Left renal pelvis (tissue), 4 donors: ENCODE measurements at places on chromosomes 2 and 18. TPM values are rescaled to one million over a fixed set of nuclear protein-coding genes. Genes with fewer than 3 reads are reported as not detected.

SAG gene
- polyA plus RNA-seq: 0.06 TPM

HRH4 gene
- 0.06 TPM for polyA plus RNA-seq

- DNase-seq: no peak
Measured at GRCh38 chr2:218367415-218368149, 10.9 kb downstream of the CATIP start.

GRCh38 chr2:119387381-119388129, 20.8 kb downstream of the DBI start:
- DNase-seq: peak; percentile 42

DNA sequence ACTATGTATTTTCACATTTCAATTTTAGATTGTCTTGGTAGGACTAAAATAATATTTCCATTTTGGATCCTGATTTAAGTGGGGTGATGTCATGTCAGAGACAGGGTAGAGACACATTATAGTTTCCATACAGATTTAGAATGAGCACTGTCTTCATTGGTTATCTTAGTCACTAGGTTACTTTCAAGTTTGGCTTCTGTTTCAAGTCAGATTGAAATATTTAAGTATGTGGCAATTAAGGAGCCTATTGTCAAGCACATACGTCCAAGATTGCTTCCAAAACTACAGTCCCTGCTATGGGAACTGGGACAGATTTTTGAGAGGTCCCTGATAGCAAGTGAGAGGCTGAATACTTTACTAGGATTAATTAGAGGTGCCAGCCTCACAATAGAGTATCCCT, 89.2 kb upstream of the FAM117B start:
- no peak for DNase-seq

NR4A2 gene
- polyA plus RNA-seq: 0.58 TPM

KCNG2 gene
- polyA plus RNA-seq: 0.38 TPM

- DNase-seq: no peak
Measured at GRCh38 chr2:88764850-88765153, 73.3 kb downstream of the RPIA start.

DNA sequence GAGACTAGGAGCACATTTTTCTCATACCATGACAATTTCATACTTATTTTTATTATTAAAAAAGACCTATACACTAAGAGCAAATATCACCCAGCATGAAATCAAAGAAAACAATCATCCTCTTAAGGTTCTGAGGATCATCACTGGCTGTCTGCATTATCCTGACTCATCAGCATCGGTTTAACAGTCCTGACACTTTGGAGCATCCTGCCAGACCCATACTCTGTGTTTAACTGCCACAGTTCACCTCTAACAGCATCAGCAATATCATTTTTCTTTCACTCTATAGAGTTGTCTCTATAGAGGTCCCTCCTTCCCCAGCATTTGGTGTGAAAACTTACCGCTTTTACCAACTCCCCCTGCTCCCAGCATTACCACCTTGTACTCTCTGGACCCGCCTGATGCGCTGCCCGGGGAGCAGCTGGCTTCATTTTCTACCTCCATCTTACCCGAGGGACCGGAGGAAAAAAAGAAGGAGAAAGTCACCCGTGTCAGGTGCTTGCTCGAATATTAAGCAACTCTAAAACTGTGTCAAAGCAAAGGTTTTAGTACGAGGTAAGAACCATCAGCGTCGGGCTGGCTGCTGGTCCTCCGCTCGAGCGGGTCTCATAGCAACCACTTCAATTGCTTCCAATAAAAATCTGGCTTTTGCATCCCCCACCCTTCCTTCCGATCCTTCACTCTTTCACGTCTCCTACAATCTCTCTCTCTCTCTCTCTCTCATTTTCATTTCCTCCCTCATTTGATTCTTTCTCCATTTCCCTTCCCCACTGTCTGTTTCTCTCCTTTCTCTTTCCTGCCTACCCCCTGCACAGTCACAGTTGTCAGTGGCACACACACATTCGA, at the start of gene RIT2:
TSS of gene RIT2 (minus strand) at position 610 of the 846 bp plus-strand sequence.
- DNase-seq: no peak

DNA sequence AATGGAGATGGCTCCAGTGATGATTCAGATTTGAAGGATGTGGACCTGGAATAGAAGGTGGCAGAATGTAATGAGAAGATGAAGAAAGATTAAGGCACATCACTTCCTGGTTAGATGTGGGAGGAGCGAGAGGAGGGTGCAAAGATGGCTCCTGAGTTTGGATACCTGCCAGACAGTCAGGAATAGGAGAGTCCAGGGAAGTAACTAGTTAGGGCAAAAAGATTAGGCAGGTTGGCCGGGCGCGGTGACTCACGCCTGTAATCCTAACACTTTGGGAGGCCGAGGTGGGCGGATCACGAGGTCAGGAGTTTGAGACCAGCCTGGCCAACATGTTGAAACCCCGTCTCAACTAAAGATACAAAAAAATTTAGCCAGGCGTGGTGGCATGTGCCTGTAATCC, 5.6 kb downstream of the C2orf74 start:
- no peak for DNase-seq

DNA sequence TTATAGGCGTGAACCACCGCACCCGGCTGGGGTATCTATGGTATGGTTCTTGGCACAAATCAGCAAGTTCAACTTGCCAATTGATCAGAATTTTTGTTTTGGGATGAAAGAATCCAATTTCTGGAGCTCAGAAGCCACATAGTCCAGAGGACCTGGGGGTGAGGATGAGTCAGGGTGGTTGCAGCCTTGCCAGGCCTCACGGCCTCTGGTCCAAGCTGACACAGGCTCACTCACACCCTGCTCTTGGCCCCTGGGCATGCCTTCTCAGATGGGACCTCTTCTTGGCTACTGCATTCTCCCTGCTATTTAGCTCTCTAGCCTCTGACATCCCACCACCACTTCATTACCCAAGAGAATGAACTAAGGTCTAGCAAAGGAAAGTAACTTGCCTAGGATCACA, 16.3 kb downstream of the CAPG start:
- DNase-seq: no peak

DNA sequence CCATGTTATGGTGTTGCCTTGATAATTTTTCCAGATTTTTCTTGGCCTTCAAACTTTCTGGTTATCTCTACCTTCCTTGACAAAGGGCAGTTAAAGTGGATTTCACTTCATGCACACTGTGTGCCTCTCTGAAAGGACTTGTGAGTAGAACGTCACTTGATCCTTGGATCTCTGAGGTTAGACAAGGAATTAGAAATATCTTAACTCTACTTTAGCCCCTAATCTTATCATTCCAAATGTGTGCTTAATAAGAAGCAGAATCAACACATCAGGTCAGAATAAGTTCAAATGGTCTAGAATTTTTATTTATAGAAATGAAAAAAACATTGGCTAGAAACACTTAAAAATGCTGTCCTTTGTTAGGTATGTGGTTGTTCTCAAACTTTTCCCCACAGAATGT, 205.7 kb downstream of the TPGS2 start:
- no peak for DNase-seq

DNAJC5G gene
- 0.53 TPM for polyA plus RNA-seq

INPP5D gene
- 7.5 TPM for polyA plus RNA-seq

DNA sequence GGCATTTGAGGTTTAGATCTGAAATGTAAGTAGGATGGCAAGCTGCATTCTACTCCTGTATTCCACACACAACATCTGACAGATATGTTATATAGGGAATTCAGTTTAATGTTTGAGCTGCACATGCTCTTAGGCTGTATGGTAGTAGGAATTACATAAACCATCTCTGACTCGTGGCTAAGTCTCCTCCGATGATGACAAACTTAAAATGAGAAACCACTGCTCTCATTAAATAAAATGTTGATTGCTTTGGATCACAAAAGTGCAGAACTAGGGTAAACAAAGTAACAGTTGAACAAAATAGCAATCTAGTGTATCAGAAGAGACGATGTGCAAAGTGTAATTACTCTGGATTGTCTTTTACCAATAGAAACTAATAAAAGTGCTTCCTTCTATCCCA, 50.1 kb upstream of the WDR75 start:
- DNase-seq: no peak

- DNase-seq: no peak
Measured at GRCh38 chr2:134491022-134491421, 227.8 kb downstream of the TMEM163 start.

- no peak for DNase-seq
Measured at GRCh38 chr2:138209009-138209408, 244.7 kb downstream of the HNMT start.

GPR75 gene
- polyA plus RNA-seq: 1.8 TPM

DNA sequence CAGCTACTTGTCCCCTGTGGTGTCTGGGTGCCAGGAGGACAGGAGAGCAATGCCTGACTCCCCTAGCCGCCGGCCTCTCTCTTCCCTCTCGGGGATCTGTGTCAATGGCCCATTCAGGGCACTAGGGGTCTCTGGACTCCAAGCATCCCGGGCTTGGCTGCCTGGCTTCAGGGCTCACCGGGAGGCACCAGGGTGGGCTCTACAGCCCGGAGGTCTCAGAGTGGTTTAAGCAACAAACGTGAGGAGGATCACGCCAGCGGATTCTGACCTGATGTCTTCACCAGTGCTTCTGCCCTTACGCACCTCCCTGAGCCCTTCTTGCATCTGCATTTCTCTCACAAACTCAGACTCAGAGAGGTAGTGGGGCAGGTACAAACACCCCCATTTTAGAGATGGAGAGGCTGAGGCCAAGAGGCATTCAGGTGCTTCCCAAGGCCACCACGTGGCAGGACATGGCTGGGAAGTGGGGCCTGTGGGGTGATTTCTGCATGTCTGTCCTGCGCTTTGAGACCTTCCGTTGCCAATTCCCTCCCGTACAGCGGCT, 243.0 kb downstream of the CELF4 start:
- no peak for DNase-seq

GRCh38 chr2:67516899-67517530, 119.9 kb downstream of the ETAA1 start:
- no peak for DNase-seq

- no peak for DNase-seq
Measured at GRCh38 chr2:43605079-43605655, 9.3 kb upstream of the THADA start.

- no peak for DNase-seq
Measured at GRCh38 chr18:75656035-75656434, 228.5 kb upstream of the SMIM21 start.

DSG4 gene
- not detected for polyA plus RNA-seq

DNA sequence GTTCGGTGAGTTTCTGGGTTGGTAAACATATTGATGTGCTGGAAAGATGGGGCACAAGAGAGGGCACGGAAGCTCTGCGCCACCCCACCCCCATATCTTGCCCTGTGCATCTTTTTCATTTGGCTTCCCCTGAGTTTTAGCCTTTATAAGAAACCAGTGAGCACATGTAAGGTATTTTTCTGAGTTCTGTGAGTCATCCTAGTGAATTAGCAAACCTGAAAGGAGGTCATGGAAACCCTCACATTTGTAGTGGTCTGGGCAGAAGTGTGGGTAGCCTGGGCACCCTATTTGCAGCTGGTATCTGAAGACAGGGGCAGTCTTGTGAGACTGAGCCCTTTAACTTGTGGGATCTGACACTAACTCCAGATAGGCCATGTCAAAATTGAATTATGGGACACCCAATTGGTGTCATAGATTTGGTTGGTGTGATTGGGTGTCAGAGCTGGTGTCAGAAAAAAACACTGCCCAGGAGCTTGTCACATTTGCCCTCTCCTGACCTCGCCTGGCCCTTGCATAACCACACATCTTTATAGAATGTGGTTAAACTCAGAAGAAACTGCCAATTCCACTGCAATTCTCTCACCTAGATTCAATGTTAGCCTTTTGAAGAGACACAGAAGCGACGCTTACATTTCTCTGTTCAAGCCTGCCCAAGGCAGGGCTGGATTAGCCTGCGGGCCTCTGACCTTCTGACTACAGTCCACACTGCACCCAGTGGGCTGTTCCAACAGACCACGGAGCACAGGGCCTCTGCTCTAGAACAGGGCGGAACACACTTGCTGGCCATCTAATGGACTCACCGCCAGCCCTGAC, 12.0 kb upstream of the GALM start:
- DNase-seq: no peak

GRCh38 chr2:55223958-55224760, 7.9 kb downstream of the CLHC1 start:
- DNase-seq: no peak

DNA sequence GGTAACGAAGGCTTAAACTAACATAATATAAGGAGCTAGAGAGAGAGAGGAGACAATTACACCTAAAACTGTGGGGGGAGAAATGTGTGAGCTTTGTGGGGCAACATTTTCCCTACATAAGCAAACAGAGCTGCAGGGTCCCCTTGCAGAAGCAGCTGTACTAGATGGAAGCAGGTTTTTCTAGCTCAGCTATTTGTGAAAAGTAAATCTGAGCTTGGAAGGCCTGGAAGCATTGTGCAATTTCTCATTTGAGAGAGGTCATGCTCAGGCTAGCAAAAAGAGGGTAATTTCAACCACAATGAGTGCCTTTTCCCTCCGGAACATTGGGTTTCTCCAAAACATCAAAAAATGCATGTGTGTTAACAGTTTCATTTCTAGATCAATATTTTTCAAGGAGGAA, 130.0 kb downstream of the ARL4C start:
- DNase-seq: no peak

DNA sequence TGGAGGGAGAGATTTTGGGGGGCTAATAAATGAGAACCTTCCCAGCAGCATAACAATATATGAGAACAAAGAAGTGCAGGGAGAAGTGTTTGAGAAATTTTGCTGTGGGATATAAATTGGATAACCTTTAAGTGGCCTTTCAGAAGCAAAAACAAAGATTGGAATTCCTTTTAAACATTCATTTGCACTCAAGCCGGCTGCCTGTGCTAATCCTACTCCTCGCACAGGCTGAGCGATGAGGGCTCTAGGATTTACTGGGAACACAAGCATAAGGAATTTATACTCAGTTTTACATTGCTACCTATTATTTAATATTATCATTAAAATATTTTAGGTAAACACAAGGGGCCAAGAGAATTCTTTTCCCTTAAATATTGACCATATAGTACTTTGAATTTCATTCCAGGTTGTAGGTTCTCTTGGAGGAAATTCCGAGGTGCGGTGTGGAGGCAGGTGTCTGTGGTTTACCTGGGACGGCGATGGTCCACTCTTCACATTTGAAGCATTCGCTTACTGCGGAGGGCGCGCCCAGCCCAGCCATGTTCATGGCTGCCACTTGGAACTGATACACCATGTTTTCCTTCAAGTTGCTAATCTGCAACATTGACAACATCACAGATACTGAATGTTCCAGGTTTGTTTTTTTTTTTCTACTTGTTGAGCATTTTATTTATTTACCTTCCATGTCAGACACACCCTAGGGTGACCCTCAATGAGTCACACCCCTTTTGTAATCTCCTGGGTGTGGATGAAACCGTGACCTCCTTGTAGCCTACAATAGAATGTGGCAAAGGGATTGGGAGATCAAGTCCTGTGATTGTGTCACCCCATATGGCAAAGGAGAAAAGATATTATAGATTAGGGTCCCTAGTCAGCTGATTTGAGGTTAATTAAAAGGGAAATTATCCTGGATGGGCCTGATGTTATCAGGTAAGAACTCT, 100.1 kb downstream of the MYOM1 start:
- DNase-seq: no peak

DNA sequence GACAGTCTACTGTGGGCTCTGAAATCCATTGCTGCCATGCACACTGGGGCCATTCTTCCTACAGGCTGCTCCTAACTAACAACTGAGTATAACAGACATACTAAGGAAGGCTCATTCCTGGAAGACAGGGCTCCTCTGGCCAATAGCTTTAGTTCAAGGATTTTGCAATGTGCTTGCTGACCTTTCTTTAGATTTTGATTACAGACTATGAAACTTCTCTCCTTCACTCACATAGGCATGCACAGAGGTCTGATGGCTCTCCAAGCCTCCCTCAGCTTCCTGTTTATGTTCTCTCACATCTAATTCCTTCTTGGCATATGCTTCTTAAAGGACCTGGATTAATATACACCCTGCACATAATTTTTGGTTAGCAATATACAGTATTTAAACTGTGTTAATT, 34.4 kb upstream of the ROCK1 start:
- DNase-seq: no peak
